ENCODE measurements at places on chromosomes 11 and 22.
A peak's percentile ranks its signal among the peaks of the same experiment; 100 is the strongest.

DNA sequence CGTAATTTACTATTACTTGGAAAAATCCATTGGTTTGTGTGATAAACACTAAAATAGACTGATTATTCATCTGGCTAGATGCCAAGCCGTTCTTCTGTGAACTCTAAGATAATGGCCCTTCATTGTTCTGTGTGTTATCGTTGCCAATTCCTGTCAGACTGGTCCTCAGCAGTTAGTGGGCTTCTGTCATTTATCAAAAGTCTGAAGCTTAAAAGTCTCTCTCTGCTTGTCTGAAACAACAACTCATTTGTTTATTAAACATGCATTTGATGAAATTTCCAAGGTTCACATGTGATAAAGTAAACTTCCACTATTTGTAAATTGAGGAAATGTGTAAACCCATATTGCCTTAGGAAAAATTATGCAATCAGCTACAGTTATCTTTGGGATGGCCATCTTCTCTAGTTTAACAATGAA is 21.1 kb upstream of the RDX start:
- DNase-seq, result no peak

- no peak for DNase-seq
These were observed 7.7 kb upstream of the OR8B12 start for GRCh38 chr11:124551189-124551588.

DNA sequence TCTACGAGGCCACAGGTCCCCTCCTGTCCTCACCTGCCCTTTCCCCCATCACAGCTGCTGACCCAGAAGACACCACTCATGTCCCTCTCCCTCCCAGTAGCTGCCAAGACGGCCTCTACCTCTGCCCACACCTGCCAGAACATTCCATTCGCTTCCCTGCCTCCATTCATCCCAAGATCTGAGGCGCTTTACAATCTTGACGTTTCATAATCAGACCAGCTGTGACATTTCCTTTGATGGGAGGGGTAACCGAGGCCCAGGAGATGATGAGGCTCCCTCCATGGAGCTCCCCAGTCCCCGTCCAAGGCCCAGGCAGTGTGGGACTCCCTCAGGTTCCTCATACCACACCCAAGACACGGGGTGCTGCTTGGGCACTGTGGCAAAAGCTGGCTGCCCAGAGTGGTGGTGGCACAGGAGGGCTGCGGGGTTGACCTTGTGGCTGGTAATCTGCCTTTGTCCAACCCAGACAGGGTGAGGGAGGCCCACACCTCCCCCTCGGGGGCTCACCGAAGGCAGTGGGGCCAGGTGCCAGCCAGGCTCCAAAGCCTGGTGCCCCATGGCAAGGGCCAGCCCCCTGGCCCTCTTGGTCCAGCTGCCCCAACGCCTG is 17.3 kb downstream of the PHLDA2 start:
- DNase-seq, result no peak

- DNase-seq, result no peak
These were observed 2.0 kb downstream of the TUB start for GRCh38 chr11:8083088-8083395.

DNA sequence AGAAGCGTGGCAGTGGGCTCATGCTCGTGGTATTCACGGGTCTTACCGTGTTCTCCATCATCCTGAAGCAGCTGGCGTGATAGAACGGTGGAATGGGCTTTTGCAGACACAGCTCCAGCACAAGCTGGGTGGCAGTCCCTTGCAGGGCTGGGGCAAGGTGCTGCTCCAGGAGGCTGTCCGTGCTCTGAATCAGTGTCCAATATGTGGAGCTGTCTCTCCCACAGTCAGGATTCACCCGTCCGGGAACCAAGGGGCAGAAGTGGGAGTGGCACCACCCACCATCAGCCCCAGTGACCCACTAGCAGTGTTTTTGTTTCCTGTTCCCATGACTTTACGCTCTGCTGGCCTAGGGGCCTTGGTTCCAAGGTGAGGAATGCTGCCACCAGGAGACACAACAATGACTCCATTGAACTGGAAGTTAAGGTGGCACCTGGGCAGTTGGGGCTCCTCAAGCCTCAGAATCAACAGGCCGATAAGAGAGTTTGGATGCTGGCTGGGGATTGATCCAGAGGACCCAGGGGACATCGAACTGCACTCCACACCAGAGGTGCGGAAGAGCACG is 16.9 kb upstream of the CD81 start:
- DNase-seq, result no peak

- no peak for DNase-seq
These were observed 2.9 kb upstream of the HORMAD2 start for GRCh38 chr22:30077279-30077880.

- no peak for DNase-seq
These were observed 33.5 kb downstream of the ETS1 start for GRCh38 chr11:128553662-128554362.

- peak; percentile 70 for DNase-seq
These were observed 26.0 kb upstream of the FADD start for GRCh38 chr11:70176940-70177689.

DNA sequence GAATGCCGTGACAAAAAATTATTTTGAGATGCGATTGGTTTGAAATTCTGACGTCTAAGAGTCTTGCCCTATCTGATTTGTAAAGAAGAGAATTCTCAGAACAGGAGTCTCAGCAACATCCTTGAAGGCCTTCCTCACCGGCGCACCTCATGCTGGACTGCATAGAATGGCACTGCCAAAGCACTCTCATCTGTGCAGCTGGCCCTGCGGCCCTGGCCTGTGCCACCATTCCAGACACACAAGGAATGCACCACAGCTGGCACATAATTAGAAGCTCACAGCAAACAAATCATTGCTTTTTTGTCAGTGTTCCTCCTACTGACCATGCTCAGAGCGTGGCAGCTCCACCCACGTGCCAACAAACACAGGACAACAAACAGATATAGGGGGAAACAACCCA is 166.0 kb downstream of the KIRREL3 start:
- DNase-seq, result no peak

DNA sequence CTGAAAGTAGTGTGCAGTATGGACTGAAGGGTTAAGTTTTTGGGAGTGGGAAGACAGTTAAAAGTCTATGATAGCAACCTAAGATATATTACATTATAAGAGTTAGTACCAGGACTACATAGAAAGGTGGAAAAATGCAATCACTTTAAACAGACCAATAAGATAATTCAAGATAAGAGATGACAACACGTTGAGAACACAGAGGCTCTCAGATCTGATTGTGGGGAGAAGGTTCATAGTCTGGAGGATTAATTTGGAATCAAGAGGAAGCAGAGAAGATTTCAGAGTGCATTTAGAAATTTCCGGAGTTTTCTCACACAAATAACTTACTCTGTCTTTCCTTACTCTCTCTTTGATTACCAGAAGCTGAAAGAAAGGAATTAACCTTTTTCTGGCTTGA is 441 bp downstream of the CASP5 start:
- DNase-seq, result no peak

DNA sequence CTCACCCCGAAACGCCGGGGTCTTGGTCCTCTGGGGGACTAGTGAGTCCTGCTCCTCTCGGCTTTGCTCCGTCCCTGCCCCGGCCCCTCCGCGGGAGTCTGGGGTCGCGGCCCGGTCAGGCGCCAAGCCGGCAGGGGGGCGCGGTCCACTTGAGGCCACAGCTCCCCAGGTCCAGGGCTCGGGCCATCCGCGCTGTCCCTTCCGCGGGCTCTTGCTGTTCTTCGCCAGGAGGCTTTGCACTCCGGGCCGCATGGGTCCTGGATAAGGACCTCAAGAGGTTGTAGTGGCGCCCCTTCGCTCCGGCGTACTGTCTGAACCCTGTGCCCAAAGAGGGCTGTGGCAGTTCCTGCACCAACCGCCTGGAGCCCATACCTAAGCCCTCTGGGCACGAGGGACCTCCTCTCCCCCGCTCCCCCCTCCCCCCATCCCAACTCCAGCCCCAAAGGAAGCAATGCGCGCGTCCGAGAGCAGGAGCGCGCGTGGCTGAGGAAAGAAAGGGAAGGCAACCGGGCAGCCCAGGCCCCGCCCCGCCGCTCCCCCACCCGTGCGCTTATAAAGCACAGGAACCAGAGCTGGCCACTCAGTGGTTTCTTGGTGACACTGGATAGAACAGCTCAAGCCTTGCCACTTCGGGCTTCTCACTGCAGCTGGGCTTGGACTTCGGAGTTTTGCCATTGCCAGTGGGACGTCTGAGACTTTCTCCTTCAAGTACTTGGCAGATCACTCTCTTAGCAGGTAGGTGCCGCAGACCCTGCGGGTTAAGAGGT is at the start of gene ADM:
ADM (plus strand) TSS at position 579 of the 767 bp plus-strand sequence. CDS start 628 bp downstream, outside the sequence.
- DNase-seq, result no peak

Data from stimulated activated CD4-positive, alpha-beta T cell treated with anti-CD3 and anti-CD28 coated beads, Interleukin-2, amount 100 ng/mL, for 24 hours (primary cell).